CD4-positive, alpha-beta T cell treated with Interleukin-10 for 1 hour (primary cell): ENCODE measurements at places on chromosomes 11 and 22.

GRCh38 chr11:119103793-119104192 is 2.1 kb upstream of the DPAGT1 start:
- DNase-seq = no peak

DNA sequence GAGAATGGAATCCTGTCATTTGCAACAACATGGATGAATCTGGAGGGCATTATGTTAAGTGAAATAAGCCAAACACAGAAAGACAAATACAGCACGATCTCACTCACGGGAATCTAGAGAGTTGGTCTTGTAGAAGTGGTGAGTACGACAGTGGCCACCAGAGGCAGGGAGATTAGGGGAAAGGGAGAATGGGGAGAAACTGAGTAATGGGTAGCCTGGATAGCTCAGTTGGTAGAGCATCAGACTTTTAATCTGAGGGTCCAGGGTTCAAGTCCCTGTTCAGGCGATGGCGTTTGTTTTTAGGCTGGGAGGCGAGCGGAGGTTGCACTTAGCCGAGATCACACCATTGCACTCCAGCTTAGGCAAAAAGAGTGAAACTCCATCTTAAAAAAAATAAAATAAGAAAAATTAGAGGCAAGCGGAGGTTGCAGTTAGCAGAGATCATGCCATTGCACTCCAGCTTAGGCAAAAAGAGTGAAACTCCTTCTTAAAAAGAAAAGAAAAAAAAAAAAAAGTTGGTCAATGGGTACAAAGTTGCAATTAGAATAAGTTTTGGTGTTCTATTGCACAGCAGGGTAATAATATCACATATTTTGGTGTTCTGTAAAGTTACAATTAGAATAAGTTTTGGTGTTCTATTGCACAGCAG is 95.7 kb upstream of the UBASH3B start:
- DNase-seq = no peak

GRCh38 chr11:75597636-75598035 is 35.6 kb downstream of the SERPINH1 start:
- DNase-seq = no peak

GRCh38 chr11:65291613-65292012 is 23.1 kb upstream of the CDC42EP2 start:
- DNase-seq = no peak

GRCh38 chr11:82406611-82407010 is 327.1 kb downstream of the FAM181B start:
- DNase-seq = no peak

DNA sequence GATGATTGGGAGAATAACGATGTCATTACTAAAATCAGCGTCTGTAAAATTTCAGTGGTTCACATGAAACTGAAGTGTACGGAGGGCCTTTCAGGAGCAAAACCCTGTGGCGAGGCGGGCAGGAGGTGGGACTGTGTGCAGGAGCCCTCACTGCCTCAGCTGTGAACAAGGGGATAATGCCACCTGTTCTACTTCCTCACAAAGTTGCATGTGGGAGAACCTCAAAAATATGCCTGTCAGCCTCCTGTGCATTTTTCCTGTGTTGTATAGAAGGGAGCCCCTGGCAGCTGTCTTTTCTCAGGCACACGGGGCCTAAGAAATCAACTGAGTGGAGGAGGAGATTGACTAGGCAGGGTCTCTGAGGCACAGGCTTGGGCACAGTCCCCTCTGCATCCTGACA is 43.0 kb upstream of the MYO18B start:
- DNase-seq = no peak

GRCh38 chr22:23718371-23719165 is 27.8 kb downstream of the RGL4 start:
- no peak for DNase-seq

GRCh38 chr22:46017166-46017565 is 40.2 kb upstream of the WNT7B start:
- no peak for DNase-seq

GRCh38 chr11:20355221-20356219 is 8.0 kb upstream of the HTATIP2 start:
- DNase-seq = peak; percentile 60

DNA sequence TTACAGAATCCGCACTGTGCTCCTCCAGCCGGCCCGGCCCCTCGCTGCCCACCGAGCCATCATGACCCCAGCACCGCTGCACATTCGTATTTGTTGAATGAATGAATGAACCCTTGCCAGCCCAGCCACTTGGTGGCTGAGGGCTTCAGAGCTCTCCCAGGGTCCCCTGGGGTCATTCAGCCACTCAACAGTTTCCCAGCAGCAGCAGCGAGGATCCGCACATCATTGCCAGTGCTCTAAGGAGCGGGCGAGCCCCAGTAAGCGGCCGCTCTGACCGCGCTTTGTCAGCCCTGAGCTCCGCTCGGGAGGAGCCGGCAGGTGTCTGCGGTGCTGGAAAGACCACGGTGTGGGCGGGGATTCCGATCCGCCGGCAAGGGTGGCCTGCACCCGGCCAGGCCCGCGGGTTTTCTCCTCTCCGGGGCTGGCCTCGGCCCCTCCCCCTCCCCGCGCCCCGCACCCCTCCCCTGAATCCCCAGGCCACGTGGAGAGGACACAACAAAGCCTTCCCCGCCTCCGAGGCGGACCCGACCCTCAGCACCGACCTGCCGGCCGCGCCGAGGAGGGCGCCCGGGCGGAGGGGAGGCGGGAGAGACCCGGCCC is 563 bp downstream of the BID start:
- DNase-seq = peak; percentile 71

- DNase-seq = no peak
Observed at GRCh38 chr11:73152086-73152853, 10.2 kb upstream of the FCHSD2 start.

DNA sequence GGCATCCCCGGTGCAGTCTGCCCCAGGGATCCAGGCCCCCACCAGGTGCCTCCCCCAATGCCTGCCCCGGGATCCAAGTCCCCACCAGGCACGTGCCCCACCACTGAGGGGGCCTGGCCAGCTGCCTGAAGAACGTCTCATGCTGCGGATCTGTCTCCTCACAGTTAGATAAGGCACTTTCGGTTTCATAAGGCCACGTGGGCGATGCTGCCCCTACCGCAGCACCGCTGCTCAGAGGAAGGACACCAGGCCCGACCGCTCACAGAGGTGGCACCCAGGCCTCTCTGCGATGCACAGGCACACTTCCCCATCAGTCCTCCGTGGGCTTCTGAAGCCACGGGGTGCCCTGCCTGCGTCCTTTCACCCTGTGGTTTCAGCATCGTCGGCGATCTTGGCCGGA is 68.1 kb upstream of the BID start:
- peak; percentile 61 for DNase-seq
